ENCODE measurements at places on chromosomes 6 and 20.
A peak's percentile ranks its signal among the peaks of the same experiment; 100 is the strongest.

- DNase-seq = no peak
Measured at GRCh38 chr6:134549854-134550253, 231.9 kb upstream of the SGK1 start.

GRCh38 chr6:75735491-75736186, 13.4 kb upstream of the MYO6 start:
- no peak for DNase-seq

- no peak for DNase-seq
Measured at GRCh38 chr20:38158701-38159351, 6.2 kb downstream of the TGM2 start.

DNA sequence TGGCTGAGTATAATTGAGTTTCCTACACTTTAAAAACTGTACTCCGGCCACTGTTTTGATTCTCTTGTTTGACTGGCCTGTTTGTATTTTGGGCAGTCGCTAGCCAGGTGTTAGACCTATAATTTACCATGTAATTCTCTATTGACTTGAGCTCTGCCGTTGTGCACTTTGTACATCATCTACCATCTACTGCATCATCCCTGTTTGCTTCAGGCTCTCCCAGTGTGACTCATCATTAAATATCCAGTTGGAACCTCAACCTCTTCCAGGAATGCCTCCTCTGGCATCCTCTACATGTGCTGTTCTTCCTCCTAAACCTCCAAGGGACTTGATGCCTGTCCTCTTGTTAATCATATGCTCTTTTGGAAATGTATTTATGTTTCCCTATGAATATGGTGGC, 72.3 kb downstream of the FARS2 start:
- no peak for DNase-seq

- no peak for DNase-seq
Measured at GRCh38 chr6:21149470-21149869, 444.1 kb upstream of the SOX4 start.

GRCh38 chr6:163777716-163778115, 363.2 kb downstream of the QKI start:
- DNase-seq = no peak

GRCh38 chr6:158284007-158284875, 28.0 kb upstream of the TULP4 start:
- DNase-seq = no peak

GRCh38 chr6:87481931-87482330, 9.2 kb downstream of the SLC35A1 start:
- DNase-seq = no peak

- no peak for DNase-seq
Measured at GRCh38 chr6:140661691-140662090, 1287.2 kb upstream of the CITED2 start.

GRCh38 chr20:64160118-64160517, 4.1 kb upstream of the MYT1 start:
- DNase-seq = no peak

- no peak for DNase-seq
Measured at GRCh38 chr6:85705220-85705619, 62.5 kb upstream of the SYNCRIP start.

DNA sequence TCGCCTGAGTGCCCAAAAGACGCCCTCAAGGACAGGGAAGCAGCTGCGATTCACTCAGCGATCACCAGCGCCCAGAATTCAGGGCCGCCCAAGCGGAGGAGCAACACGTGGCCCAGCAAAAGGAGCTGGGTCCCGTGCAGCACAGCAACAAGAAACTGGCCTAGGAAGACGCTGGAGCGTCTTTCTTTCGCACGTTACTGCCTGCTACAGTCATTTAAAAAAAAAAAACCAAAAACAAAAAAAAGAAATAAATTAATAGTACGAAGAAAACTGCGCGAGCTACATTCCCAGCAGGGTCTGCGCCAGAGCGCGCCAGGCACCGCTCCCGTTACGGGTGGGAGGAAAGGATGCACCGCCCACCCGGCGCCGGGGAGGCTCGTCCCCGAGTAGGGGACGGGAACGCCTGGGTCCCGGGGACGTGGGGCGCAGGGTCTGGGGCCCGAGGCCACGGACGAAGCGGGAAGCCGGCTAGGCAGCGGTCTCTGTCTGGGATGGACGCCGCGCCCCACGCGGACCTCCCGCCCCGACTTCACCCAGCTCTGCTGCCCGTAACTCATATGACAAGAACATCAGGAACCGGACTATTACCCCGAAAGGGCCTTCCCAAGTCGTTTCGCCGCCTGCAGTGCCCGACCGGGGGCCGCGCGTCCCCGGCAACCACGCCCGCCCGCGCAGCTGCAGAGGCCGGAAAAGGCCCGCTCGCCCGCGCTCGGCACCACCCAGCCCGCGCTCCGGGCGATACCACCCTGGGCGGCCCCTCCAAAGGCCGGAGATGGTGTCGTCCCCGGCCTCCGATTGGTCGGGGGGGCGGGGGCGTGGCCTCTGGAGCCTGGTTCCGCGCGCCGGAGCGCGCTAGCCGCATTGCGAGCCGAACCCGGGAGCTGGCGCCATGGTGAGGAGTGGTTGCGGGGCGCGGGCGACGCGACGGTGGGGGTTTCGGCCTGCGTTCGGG, at the start of gene NOP56:
NOP56 (plus strand) TSS at position 861 of the 952 bp plus-strand sequence; CDS start at position 890, 29 bp downstream.
- DNase-seq = peak; percentile 94

GRCh38 chr6:149217466-149217888, 100.0 kb upstream of the TAB2 start:
- DNase-seq = no peak
